GOT3 (cell line): ENCODE measurements at places on chromosomes 12 and 14.

GRCh38 chr12:93785249-93786010 is 108.3 kb downstream of the CRADD start:
- DNase-seq: no peak

GRCh38 chr12:9651265-9651729 is 18.2 kb upstream of the CLEC2D start:
- no peak for DNase-seq

DNA sequence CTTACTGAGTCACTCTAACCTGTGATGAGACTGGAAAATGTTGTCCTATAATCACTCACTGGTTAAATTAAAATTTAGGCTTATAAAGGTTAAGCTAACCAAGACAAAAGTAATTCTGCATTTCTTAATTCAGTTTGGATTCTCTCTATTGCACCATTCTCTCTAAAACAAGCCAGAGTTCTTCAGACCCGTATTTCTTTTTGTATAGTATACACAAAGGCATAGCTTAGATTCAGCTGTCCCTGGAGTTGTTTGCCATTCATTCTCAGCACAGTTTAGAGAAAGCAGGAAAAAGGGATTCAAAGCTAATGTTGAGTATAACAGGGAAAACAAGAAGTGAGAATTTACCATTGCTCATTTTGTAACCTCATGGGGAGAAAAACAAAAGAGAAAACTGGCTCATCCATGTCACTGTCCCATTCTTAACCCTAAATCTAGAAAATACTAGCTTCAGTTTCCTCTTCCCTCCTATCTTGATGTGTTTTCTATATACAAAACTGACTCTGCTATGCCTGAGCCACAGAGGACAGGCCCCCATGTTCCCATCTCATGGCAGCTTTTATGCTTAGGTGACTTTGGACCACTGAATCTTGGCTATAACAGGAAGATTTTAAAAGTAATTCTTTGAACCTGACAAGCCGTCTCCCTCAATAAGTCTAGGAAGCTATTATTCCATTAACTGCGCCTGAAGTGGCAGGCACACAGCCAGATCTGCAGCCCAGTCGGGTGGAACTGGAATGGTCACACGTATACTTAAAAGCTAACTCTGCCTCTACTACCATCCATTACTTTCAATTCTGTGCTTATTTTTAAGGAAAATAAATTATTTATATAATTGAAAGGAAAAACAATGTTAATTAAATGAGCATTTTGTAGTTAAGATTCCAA is 7.0 kb downstream of the AREL1 start:
- DNase-seq: no peak

DNA sequence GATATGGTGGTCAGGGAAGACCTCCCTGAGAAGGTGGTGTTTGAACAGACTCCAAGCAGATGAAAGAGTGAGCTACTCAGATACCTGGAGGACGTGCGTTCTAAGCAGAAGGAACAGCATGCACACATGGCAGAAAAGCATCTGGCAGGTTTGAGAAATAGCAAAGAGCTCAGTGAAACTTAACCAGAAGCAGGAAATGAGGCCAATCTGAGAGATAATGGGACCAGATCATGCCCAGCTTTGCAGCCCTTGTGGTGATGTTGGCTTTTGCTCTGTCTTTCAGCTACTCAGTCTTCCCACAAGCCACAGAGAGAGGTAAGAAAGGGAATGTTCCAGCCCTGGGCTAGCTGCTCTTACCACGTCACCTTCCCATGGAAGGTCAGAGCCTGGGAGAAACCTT is 176.3 kb upstream of the GSC start:
- no peak for DNase-seq
